Uterus (tissue), 4 donors: ENCODE measurements at places on chromosomes 6 and 20.
A peak's percentile ranks its signal among the peaks of the same experiment; 100 is the strongest.

DNA sequence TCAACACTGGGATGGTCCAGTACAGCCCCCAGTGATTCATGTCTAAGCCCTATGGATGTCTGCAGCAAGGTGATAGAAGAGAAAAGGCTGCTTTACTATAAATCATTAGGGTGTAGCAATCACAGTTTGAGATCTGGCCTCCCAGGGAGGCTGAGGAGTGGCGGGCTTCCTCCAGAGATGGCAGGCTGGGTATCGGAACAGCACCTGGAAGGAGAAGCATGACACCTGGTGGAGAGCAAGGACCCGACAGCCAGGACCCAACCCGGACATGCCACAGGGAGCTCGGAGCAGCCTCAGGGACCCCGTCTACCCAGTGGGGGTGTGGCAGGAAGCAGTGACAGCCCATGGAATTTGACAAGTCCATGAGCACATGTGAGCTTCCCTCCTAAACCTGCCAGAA lies 114.8 kb upstream of the CD93 start:
- DNase-seq, result no peak

GRCh38 chr20:37346535-37347346 lies 801 bp downstream of the SRC start:
- peak; percentile 38 for DNase-seq

- no peak for DNase-seq
Measured at GRCh38 chr6:170175644-170176135, 115.2 kb downstream of the DLL1 start.

- no peak for DNase-seq
Measured at GRCh38 chr6:137693711-137694110, 173.3 kb upstream of the TNFAIP3 start.

DNA sequence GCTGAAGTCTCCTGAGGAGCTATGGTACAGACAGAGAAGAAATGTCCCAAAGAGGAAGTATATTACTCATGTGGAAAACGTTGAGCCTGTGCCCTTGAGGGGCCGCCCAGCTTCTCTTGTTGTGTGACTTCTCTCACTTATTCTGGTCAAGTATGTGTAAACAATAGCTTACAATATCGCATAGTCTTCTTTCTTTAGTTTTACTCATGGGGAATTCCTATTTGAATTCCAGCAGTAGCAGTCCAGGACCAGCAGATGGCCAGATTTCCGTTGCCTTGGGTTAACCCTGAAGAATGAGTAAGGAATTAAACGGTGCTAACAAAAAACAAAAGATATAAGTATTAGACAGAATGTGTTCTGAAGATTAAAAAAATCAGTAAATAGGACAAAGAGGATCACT lies 522.0 kb upstream of the GJE1 start:
- DNase-seq, result no peak

DNA sequence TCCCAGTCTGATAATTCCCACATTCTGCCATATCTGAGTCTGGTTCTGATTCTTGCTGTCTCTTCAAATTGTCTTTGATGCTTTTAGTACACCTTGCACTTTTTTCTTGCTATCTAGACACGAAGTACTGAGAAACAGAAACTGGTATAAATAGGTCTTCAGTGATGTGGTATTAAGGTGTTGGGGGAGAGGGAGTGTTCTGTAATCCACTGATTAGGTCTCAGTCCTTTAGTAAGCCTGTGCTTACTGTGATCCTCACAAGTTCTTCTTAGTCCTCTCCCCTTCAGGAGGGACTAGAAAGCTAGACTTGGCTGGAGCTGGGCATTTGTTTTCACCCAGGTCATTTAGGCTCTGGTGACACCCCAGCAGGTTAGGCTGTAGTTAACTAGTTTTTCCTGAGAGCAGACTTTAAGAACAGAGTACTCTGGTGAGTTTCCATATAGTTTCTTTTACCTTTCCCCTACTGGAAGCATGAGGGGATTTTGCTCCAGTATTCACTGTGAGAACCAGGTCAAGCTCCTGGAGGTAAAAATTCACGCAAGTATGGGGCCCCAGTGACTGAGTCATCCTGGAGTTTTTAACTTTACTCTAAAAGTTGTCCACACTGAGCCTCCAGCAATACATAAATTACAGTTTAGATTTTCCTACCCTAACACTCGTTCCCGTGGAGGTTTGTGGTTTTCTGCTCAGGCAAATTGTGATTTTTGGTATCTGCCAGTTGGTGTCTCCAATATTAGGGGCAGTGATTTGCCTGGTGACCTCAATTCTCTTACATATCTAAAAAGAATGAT lies 154.6 kb downstream of the CDKAL1 start:
- no peak for DNase-seq

- DNase-seq, result no peak
Measured at GRCh38 chr6:111481836-111482187, 1.2 kb downstream of the REV3L start.

DNA sequence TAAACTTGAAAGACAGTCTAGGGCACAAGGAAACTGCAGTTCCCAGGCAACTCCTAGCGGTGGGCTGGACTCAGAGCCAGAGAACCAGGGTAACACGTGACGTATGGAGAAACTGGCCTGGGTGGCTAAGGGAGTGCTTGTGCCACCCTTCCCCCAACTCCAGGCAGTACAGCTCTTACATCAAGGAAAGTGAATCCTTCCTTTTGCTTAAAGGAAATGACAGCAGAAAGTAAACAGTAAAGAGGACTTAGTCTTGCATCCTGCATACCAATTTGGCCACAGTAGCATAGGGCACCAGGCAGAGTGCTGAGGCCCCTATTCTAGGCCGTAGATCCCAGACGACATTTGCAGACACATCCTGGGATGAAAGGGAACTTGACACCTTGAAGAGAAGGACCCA lies 322.8 kb downstream of the CD109 start:
- no peak for DNase-seq

DNA sequence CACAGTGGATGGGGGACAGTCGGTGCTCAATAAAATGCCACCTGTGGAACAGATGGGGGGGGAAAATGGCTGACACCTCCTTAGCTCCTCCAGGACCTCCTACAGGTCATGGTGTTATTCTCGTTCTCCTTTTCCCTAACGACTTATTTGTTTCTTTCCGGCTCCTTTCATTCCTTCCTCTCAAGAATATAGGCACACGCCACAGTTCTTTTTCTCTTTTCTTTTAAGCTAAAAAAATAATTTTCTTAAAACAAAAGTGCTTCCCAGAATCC lies 1.4 kb upstream of the RNASET2 start:
- DNase-seq, result no peak

DNA sequence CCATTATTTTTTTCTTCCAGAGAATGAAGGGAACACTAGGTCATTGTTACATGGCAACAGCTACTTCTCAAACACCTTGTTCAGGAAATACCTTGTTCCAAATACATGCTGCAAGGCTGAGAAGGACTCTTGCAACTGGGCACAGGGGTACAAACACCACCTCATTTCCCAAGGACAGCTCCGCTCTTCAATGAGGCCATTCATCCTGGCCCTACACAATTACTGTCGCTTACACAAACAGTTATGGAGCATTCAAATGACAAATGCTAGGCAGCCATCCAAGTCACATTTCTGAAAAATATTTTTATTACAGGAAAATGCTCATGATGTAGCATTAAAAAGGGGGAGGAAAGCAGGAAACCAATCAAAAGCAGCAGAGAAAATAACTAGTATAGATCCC lies 611.9 kb downstream of the DHX35 start:
- DNase-seq, result no peak

DNA sequence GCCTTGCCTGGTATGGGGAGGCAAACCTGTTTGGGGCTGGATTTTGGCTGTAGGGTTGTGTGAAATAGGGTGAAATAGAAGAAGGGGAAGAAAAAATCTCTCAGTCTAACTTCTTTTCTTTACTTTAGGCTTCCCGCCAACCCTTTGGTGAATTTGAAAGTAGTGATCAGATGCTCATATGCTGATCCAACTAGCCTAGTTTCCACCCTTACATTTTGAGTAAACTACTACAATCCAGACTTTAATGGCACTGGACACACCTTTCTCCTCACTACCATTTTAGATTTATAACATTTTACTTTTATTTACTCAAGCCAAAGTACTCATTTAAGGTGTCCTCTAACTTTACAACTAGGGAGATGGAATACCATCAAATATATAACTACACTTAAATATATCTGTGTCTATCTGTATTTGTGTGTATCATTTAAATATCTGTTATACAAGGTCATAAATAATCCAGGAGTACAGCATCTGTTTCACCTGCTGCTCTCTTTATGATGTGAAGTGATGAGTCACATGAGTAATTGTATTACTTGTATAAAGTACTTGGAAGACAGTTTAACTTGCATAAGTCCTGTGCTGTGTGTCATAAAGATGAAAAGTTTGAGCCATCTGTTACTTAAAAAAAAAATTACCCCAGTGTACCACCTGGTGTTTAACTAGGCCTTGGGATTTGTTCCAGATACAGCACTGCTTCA lies 172.1 kb downstream of the CDKAL1 start:
- DNase-seq, result no peak

GRCh38 chr6:27517928-27518787 lies 45.3 kb upstream of the ZNF184 start:
- no peak for DNase-seq

DNA sequence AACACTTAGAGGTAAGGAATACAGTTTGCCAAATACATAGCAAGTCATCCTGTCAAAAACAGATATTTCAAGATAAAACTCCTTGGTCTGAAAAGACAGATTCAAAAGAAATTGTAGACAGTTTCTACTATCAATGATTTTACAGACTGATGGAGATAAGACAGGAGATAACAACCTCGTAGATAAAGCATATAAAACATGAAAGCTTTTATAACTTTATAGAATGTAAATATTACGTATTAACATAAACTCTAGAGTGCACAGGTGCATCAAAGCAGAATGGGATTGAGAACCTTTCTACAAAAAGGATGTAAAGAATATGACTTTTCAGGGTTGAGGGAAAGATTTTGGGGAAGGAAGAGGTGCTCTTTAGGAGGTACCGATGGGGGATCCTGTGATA lies 158.0 kb upstream of the CENPW start:
- no peak for DNase-seq

DNA sequence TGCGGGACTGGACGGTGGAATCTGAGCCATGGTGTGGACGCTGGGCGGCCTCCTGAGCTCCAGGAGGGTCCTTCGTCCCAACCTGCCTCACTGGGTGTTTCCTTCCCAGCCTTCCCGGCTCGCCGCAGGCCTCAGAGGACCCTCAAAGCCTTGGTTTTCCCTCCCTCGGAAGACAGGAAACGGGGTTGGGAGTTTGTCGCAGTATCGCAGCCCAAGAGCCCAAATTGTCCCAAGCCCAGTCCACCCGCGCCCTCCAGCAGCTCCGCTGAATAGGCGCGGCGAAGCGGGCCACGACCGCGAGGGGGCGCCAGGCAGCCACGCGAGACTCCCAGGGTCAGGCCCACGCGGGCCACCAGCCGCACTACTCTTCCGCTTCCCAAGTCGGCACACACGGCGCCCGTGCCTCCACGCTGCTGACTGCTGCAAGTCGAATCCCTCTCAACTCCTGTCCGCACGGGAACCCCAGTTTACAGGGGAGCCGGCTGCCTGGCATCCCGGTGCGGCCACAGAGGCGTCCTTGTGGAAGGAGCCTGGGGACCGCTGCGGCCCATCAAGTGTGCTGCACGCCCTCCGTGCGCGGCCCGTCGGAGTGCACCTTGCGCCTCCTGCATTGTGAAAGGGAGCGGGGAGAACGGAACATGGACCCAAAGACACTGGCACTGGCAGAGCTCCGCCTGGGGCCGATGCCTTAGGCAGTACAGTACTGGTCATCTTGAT lies 40.4 kb upstream of the HMGA1 start:
- peak; percentile 80 for DNase-seq

- no peak for DNase-seq
Measured at GRCh38 chr20:50671626-50672025, 19.7 kb downstream of the RIPOR3 start.

DNA sequence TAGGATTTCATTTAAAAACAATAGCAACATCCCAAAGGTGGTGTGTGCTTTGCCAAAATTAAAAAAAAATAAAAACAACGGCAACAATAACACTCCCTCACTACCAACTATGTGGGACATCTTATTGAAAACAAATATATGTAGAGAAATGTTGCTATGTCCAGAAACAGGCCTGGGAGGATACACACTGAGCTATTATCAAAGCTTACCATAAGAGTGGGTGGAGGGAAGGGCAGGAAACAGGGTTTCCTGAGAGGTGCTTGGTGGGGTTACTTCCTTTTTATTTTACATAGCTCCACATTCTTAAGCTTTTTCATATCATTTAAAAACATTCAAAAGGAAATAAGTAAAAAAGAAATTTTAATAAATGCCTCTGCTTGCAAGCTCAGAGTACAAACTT lies 150.0 kb upstream of the RIPOR2 start:
- DNase-seq, result no peak

DNA sequence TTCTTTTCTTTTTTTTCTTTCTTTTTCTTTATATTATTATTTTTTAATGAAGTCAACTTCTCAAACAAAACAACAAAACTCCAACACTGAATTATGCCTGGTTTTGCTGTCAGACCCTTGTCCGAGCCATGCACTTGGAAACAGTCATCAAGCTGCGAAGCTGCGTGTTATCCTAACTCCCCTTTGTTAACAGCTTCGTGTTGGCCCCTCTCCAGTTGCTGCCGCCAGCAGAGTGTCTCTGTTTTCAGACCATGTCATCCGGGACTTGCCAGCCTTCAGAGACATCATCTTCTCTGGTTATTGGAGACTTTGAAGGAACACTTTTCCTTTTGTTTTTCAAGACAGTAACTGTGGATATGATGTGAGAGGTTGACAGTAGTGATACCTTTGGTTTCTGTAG lies 83.1 kb downstream of the TRMT11 start:
- DNase-seq, result peak; percentile 51

DNA sequence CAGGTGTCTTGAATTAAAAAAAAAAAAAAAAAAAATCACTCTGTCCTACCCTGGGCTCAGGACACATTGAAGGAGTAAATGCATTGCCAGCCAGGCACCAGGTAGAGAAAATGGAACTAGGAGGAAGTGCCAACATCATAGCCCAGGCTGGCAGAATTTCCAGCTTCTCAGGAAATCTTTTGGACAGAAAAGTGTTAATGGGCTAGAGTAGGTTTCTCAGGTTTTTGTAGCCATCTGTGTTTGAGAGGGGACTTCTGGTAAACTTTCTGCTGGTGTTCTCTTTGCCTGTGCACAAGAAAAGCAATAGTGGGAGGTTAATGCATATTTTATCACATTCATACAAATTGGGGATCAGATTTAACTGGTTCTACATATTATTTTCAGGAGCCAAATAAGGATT lies 678.3 kb upstream of the NRSN1 start:
- DNase-seq, result no peak

GRCh38 chr6:35185971-35186370 lies 27.8 kb upstream of the SCUBE3 start:
- no peak for DNase-seq

DNA sequence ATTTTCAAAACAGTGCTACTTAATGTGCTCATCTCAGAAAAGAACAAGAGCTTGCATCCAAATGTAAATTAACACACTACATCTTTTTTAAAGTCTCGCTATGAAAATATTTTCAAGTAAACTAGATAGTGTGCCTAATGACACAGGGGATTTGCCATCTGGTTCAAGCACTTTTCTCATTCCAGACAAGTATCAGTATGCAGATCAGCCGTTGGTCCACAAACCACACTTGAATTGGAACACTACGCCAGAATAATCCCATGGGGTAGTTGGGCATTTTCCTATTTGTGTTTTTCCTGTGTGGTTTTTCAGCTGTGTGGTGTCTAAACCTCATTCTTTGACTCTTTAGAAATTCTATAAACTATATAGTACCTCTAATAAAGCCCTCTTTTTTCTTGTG lies 256.2 kb downstream of the EPHA7 start:
- no peak for DNase-seq

GRCh38 chr6:166588691-166589336 lies 2.3 kb upstream of the RAMACL start:
- DNase-seq, result no peak

- no peak for DNase-seq
Measured at GRCh38 chr20:21982559-21982958, 277.1 kb downstream of the PAX1 start.
